Karpas-422 (cell line): ENCODE measurements at places on chromosomes 3 and 15.

DNA sequence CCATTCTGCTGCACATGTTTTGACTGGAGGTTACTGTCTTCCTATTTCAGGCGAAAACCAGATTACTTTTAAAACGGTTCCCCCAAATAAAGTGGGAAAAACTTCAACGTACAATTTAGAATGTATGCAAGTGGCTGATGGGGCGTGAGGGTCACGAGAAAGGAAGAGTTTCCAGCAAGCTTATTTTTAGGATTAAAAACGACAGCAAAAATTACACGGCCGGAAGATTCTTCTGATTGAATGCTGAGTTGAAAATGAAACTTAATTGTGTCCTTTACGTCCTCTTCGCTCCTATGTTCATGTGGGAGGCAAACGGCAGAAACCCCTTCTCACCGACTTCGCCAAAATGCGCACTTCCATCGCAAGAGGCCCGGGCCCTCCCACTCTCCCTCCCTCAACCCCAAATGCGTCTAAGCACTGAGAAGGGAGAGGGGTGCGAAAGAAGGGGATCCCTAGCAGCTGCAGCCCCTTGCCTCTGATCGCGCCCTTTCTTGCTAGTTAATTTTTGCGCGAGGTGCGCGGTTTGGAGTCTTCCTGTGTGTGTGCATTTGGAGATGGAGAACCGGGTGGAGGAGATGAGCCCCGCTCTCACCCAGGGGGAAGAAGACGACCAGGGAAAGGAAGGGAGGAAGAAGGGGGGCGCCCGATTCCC is 656 bp downstream of the CD47 start:
- DNase-seq = peak; percentile 83

DNA sequence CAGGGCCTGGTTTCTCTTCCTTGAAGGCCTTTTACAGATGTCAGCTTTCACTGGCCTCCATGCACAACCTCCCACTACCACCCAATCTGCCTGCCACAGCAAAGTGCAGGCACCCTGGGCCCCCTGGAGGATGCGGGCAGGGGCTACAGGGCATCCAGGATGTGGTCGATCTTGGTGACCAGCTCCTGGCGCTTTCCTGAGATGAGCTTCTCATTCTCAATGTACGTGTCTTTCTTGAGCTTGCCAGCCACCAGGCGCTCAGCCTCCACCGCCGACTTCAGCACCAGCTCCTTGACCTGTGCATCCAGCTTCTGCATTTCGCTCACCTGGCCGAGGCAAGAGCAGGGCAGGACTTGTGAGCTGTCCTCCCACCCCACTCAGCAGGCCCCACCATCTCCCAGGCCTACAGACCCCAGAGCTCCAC is 30.3 kb downstream of the RPN1 start:
- DNase-seq = no peak

DNA sequence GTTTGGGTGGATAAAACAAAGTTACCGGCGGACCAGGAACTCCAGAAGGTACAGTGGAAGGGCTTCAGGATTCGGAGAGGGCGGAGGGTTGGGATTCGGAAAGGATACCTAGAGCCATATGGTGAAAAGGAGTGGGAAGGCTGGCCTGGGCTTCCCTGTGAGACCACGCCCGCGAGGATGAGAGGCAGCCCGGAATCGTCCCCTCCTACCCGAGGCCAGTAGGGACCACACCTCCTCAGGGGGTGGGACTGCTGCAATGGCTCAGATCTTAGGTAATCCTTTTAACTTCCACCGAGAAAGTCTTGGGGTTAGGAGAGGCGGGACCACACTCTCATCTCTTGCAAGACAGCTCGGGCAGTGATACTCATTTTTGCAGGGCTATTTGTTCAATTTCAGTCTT is 511.3 kb downstream of the OCA2 start:
- no peak for DNase-seq

DNA sequence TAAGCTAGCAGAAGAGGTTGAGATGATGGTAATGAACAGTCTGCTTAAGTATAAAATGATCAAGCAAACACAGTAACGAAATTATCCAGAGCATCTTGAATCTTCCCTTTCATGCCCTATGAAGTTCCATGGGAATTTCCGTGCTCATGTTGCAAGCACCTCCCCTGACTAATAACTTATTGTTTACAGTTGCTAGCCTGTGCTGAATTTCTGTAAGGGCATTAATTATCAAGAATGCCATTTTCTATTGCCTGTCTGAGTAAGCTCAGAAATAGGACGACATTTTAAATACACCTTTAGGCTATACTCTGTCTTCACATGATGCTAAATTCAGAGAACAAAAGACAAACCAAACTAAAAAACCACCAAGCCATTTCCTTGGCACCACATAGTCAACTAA is 257.5 kb upstream of the LRTM1 start:
- no peak for DNase-seq

DNA sequence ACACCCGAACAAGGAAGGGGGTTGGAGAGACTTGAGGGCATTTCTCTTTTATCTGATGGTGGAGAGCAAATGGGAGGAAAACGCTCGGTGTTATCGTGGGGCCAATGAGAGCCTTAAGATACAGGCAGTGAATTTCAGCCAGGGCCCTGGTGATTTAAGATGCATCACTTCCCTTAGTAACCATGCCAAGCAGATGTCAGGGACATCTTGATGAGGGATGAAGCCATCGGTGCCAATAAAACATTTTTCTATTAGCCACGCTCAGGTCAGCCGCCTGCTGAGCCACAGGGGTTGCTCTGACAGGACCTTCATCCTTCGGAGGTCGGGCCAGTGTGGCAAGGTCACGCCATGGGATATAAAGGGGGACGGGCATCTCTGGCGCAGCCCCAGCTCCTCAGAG is 10.6 kb downstream of the IQSEC1 start:
- DNase-seq = no peak

- DNase-seq = peak; percentile 72
These were observed 40.8 kb downstream of the KAT2B start for GRCh38 chr3:20080956-20081554.

DNA sequence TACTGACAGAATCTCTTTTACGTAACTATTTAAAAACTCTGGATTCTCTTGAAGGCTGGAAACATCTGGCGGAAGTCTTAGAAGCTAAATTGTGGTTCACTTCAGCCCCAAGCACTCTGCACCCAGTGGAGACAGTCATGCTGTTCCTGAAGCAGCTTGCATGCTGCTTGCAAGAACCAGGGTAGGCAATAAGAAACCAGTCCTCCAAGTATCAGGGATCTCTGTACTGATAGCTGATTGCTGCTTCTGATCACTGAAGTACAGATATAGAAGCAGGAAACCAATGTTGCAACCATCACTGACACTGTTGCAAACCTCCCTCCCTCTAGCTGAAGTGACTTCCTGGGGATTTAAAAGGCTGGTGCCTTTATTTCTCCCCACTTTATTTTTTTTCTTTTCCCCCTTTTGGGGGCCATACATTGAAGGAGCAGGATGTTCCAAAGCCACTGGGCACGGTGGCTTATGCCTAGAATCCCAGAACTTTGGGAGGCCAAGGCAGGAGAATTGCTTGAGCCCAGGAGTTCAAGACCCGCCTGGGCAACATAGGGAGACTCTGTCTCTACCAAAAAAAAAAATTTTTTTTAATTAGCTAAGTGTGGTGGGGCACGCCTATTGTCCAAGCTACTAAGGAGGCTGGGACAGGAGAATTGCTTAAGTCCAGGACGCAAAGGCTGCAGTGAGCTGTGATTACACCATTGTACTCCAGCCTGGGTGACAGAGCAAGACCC is 15.3 kb downstream of the SPCS1 start:
- DNase-seq = no peak

DNA sequence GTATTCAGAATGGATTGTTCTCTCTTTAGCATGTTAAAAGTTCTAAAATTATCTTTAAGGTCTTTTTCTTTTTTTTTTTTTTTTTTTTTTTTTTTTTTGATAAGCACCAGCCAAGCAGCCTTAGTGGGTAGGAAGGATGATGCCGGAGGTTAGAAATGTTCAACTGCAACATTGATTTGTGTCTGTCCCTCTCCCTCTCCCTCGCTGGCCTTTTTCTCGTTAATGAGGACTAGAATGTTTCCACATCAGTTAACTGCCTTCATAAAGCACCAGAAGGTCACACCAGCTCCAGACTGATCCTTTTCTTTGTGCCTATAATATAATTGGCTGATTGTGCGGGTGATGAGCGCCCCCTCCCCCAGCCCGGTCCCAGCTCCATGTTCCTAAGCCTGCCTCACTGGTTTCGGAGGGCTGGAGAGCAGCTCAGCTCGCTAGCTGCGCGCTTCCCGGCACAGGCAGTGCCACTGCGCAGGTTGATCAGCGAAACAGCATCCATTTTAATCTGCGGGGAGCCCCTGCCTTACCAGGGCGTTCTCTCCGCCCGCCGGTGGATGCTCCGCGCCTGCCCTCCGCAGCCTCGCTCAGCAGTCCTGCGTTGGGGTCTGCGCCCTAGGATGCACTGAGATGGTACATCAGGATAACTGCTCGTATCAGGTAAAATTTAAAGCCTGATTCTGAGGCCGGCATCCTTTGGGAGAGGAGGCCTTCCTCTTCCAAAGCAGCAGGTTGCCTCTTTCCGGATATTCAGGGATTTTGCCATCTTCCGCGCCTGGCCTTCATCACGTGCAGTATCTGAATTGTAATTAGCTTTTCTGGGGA is 148.9 kb upstream of the IL12A start:
- DNase-seq = no peak

DNA sequence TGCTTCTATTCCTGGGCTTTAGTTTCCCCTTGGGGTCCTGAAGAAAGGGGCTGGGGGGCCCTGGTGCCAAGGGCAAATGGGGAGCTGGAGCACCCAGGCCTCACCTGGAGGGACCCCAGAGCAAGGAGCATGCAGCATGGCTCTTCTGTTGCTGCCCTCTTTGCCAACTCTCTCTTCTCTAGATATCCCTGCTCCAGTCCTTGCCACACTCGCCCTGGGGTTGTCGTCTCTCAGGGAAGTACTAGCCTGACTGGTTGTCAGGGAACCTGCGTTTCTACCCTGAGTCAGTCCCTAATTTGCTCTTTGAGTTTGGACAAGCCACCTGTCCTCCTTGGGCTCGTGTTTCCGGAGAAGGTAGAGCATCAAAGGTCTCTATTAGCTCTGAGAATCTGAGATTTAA is 63.7 kb upstream of the UBE2Q2 start:
- no peak for DNase-seq

DNA sequence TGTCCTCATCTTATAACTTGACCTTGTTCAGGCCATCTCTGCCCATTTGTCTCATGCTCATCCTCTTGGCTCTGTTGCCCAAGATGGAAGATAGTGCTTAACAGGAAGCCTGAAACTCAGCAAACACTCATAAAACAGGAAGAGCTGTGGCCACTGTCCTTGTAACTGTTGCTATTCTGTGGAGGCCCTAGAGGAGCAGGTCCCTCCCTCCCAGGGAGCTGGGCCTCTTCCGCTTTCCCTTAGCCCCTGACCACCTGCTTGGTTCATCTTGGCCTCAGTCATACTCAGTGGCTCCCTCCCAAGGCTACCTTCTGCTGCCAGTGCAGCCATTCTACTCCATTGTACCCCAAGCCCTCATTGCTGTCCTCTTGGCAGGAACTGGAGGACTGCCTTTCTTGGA is 3.5 kb downstream of the MAPKAPK3 start:
- DNase-seq = no peak
